ENCODE measurements at places on chromosomes 7 and 10. TPM values are rescaled to one million over a fixed set of nuclear protein-coding genes. Genes with fewer than 3 reads are reported as not detected.

DNA sequence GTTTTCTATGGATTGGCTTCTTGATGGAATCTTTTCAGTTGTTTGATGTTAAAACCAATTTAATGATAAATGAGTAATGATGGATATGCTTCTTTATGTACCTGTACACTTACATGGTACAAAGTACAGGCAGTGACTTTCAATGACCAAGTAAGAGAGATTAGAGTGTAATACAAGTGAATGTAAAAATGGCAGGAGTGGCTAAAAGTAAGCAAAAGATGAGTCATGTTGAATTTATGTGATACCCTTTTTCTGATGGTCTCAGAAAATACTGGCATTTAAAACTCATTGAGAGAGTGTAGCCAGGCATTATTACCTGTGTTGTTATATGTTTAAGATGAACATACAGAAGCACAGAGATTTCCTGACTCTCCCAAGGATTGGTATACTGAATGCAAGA lies 97.1 kb downstream of the GPR85 start:
- H3K4me3 ChIP-seq: no peak overlapping the region
- H3K36me3 ChIP-seq: no peaks in the 10 kb centered on the region
- H3K4me1 ChIP-seq: no peaks in the 10 kb centered on the region
- no peak overlapping the region for H3K27ac ChIP-seq
- no peaks in the 10 kb centered on the region for H3K27me3 ChIP-seq

- no peaks in the 10 kb centered on the region for H3K36me3 ChIP-seq
- peaks cover 30% of the 10 kb centered on the region for H3K4me1 ChIP-seq
- DNase-seq: no peak
- H3K27me3 ChIP-seq: no peaks in the 10 kb centered on the region
- H3K4me3 ChIP-seq: peak overlapping the region; percentile 95
These were observed 876 bp downstream of the GNAI1 start for GRCh38 chr7:80135309-80136104.

DNA sequence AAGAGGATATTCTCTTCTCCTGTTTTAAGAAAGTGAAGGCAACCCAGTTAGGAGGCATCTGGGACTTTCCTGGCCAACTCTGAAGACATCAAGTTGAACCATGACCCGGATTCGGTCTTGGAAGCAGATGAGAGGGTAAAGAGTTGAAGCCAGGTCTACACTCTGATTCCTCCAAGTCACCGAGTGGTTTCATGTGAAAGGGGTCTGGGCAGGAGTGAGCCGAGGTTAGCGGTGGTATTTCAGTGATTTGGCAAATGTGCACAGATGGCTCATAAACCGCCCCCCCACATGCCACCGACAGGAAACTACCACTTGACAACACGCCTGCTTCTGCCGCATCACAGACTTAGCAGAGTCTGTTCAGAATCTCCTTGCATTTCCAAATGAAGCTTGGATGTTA lies 11.4 kb upstream of the REPIN1 start:
- no peaks in the 10 kb centered on the region for H3K27me3 ChIP-seq
- peaks cover 6% of the 10 kb centered on the region for H3K4me1 ChIP-seq
- H3K27ac ChIP-seq: no peak overlapping the region
- no peak overlapping the region for H3K4me3 ChIP-seq
- no peaks in the 10 kb centered on the region for H3K36me3 ChIP-seq
- DNase-seq: no peak

DNA sequence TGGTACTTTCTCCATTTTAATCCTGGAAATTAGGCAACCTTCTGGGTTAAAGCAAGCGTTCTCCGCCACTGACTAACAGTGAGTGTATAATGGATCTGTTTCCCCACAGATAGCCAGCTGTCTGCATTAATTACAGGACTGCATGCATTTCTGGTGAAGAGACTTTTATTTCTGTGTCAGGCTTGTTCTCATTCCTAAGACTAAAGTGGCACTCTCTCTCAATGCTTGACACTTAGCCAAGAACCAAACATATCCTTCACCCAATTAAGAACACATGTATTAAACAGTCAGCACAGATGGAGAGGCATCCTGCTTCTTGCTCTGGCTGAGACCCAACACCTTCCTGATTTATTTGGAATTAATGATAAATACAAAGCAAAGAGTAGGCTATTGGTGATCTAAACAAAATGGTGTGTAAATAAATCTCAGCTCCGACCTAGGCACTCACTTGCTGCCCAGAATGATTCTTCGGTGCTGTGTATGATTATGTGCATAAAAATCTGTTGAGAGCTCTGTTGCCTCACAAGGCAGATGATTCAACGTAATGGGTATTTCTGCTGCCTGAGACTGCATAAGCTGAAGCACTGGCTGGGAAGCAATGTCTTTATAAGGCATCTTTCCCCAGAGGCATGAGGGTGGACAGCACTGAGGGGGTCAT lies 16.8 kb downstream of the CALU start:
- no peak for DNase-seq
- H3K4me1 ChIP-seq: peaks cover 10% of the 10 kb centered on the region
- H3K27me3 ChIP-seq: no peaks in the 10 kb centered on the region
- H3K36me3 ChIP-seq: peaks cover 88% of the 10 kb centered on the region

DNA sequence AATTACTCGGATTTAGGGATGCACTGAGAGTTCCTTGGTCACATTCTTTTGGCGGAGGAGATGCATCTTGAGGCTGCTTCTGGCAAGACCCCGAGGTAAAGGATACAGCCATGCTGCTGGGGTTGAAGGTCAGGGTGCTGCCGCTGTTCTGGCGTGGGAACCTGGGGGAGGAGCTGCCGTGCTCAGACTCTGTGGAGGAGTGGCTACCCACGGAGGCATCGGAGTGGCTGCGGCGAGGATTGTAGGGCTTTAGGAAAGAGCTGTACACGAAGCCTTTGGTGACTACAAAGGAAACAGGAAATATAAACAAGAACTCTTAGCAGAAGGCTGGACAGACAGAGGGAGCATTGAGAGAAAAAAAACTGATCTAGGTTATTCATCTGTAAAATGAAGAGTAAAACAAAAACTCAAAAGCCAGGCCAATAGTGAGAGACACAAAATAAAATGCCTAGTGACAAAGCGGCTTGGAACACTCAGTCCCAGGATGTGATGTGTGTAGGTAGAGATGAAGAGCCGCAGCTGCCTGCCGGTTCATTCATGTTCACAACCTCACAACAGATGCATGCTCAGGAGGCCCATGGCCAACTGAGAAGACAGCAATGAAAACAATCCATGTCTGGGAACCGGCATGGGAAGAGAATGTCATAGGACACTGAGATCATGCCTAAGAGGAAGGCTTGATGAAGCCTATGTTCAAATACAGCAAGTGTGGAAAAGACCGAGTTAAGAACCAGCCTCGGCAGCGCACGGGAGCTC lies 97.8 kb downstream of the ABCC2 start:
- peaks cover 97% of the 10 kb centered on the region for H3K36me3 ChIP-seq
- DNase-seq: no peak
- no peaks in the 10 kb centered on the region for H3K4me1 ChIP-seq
- H3K27ac ChIP-seq: peak overlapping the region; percentile 51

DNA sequence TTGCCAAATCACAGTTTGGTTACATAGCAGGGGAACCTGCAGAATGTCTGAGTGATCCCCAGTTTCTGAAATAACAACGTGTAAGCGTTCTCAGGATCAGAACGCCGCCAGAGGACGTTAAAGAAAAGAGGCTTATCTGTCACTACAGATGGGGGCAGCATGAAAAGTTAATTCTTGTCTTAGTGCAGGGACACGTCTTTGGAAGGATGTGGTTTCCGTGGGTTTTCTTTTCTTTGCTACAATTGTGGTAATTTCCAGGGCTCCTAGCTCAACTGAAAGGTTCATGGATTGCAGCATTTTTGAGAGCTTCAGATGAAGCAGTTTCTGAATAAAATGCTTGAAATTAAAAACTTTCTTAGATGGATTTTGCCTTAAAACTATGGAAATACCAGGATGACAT lies 106.6 kb downstream of the PRKCQ start:
- H3K27me3 ChIP-seq: no peaks in the 10 kb centered on the region
- H3K4me3 ChIP-seq: no peak overlapping the region
- H3K27ac ChIP-seq: no peak overlapping the region
- no peak for DNase-seq
- H3K4me1 ChIP-seq: no peaks in the 10 kb centered on the region

DNA sequence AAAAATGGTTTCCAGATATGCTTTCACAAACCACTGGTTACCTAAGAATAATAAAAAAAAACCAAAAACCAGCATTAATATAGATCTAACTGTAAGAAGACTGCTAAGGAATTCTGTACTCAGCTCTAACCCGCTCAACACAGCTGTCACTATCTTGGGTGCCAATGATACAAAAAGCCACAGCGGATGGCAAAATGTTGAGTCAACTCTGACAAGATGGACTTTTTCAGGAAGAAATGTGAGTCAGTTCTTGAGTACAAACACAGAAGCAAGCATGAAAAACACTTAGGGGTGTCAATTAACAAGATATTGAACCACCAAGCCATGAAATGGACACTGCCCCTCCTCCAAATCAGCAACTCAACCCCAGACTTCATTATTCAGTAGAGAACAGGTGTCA lies 55.0 kb downstream of the CTTNBP2 start:
- DNase-seq: no peak
- no peak overlapping the region for H3K27ac ChIP-seq
- no peaks in the 10 kb centered on the region for H3K27me3 ChIP-seq
- H3K36me3 ChIP-seq: no peaks in the 10 kb centered on the region

DNA sequence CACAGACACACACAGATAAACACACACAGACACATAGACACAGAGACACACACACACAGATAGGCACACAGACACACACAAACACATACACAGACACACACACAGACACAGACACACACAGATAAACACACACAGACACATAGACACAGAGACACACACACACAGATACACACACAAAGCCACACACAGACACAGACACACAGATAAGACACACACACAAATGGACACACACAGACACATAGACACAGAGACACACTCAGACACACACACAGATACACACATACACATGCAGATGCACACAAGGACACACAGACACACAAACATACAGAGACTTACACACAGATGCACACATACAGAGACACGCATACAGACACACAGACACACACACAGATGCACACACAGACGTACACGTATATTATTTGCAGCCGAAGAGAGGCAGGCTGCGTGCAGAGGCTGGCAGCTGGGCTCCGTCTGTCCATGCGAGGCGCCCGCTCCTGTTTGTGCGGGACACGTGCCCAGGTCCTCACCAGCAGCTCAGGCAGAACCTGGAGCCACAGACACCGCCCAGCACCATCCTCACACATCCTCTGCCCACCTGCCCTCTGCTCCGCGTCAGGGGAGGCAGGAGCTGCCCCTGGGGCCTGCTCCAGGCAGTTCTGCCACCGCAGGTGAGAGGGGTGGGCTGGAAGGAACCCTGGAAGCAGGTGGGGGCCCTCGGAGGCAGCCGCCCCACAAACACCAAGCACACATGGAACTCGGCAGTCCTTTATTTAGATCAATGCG lies 1.2 kb downstream of the CALML5 start:
- H3K27ac ChIP-seq: no peak overlapping the region
- H3K27me3 ChIP-seq: no peaks in the 10 kb centered on the region
- DNase-seq: no peak
- no peak overlapping the region for H3K4me3 ChIP-seq
- peaks cover 15% of the 10 kb centered on the region for H3K4me1 ChIP-seq

DNA sequence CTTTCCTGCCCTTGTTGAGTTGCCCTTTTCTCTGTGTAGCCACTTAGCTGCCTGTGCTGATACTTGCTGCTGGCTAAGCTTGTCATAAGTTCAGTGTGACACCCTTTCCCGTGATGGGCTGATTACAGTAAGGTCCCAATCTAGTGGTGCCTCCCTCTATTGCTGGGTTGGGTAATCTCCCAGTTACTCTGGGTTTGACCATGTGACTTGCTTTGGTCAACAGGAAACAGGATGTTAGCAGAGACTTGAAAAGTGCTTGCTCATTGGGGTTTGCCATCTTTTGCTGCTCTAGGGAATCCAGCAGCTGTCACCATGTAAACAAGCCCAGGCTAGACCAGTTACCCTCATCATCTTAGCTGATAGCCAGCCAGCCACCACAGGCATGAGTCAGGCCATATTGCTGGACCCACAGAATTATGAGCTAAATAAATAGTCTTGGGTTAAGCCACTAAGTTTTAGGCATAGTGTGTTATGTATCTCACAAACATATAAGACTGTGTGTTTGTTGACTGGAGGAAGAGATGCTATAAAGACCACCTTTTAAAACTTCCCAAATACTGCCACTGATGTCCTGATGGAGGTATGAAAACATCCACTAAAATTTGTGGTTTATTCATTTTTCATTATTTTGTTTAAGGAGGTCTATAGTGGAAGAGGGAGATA lies 4.0 kb upstream of the LEP start:
- no peak for DNase-seq
- H3K4me3 ChIP-seq: no peak overlapping the region
- no peaks in the 10 kb centered on the region for H3K4me1 ChIP-seq
- peak overlapping the region; percentile 56 for H3K27ac ChIP-seq
- no peaks in the 10 kb centered on the region for H3K36me3 ChIP-seq
- peaks cover 24% of the 10 kb centered on the region for H3K27me3 ChIP-seq

GRCh38 chr10:75717126-75717916 lies 285.9 kb downstream of the LRMDA start:
- no peaks in the 10 kb centered on the region for H3K4me1 ChIP-seq
- no peak overlapping the region for H3K4me3 ChIP-seq
- no peaks in the 10 kb centered on the region for H3K27me3 ChIP-seq

DNA sequence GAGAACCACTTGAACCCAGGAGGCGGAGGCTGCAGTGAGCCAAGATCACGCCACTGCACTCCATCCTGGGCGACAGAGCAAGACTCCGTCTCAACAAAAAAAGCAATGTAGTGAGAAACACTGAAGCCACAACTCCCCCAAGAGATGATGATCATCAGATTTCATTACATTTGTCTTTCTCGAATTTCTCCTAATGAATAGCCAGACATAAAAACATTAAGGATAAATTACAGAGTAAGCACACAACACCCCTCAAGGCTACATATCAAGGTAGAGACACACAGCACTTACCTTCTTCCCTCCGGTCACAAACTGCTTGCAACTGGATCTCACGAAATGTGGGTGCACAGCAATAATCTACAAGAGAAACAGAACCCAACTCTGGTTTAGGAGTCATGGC lies 91.5 kb downstream of the VPS41 start:
- no peaks in the 10 kb centered on the region for H3K27me3 ChIP-seq
- no peak overlapping the region for H3K27ac ChIP-seq
- DNase-seq: no peak
- H3K4me3 ChIP-seq: no peak overlapping the region
- peaks cover 9% of the 10 kb centered on the region for H3K36me3 ChIP-seq

DNA sequence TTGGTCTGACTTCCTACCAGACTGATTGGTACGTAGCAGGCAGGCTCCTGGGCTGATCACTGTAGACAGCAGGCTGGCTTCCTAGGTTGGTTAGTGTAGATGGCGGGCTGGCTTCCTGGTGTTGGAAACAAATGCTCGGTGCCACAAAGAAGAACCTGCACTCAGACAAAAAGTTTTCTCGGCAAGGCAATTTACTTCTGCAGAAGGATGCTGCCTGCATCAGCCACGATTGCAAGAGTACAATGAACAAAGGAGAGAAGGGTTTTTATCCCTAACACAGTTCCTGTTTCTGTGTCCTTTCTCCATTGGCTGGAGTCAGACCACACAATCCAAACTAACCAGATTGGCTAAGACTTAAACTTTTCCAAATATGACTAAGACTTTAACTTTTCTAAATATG lies 123.6 kb upstream of the PPP2R2D start:
- H3K27me3 ChIP-seq: no peaks in the 10 kb centered on the region
- no peak overlapping the region for H3K27ac ChIP-seq
- no peak overlapping the region for H3K4me3 ChIP-seq
- H3K36me3 ChIP-seq: no peaks in the 10 kb centered on the region
- DNase-seq: no peak

- no peak for DNase-seq
- H3K4me3 ChIP-seq: no peak overlapping the region
- no peaks in the 10 kb centered on the region for H3K27me3 ChIP-seq
- H3K4me1 ChIP-seq: peaks cover 9% of the 10 kb centered on the region
- H3K36me3 ChIP-seq: no peaks in the 10 kb centered on the region
- no peak overlapping the region for H3K27ac ChIP-seq
These were observed 83.9 kb downstream of the JAZF1 start for GRCh38 chr7:28096713-28097112.

Gene KCNIP2
- total RNA-seq: 3.7 TPM

Gene SORBS1
- total RNA-seq: 58.2 TPM

Measured in lower lobe of right lung (tissue), 2 donors.